Vagina (tissue), 2 donors: ENCODE measurements at places on chromosomes 3 and 15. TPM values are rescaled to one million over a fixed set of nuclear protein-coding genes. Genes with fewer than 3 reads are reported as not detected.

GRCh38 chr3:28915741-28916500 is 364.9 kb upstream of the RBMS3 start:
- no peak for DNase-seq

DNA sequence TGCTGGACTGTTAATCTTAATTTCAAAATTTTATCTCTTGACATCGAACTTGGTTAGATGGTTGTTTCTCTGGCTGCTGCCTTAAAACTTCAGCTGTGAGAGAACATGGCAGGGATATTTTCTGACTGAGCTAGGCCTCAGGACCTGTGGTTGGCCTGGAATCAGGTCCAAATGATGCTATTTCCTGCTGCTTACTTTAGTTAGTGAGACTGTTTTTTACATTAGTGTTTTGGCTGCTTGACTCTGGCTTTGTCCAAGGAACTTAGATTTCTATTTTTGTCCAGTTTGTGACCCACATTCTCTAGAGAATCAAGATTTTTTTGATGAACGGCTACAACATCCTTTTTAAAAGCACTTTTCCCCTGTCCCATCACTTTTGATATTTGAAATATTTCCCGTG is 497.9 kb upstream of the SGO1 start:
- DNase-seq, result no peak

GRCh38 chr3:28703843-28704242 is 355.2 kb upstream of the AZI2 start:
- DNase-seq, result no peak

- peak; percentile 37 for DNase-seq
These were observed 37.9 kb upstream of the DLG1 start for GRCh38 chr3:197336348-197336747.

ROBO1 gene
- total RNA-seq, result 66.5 TPM

HYAL3 gene
- 8.1 TPM for total RNA-seq
